ENCODE measurements at places on chromosomes 3 and 15. TPM values are rescaled to one million over a fixed set of nuclear protein-coding genes. Genes with fewer than 3 reads are reported as not detected.
A peak's percentile ranks its signal among the peaks of the same experiment; 100 is the strongest.

DNA sequence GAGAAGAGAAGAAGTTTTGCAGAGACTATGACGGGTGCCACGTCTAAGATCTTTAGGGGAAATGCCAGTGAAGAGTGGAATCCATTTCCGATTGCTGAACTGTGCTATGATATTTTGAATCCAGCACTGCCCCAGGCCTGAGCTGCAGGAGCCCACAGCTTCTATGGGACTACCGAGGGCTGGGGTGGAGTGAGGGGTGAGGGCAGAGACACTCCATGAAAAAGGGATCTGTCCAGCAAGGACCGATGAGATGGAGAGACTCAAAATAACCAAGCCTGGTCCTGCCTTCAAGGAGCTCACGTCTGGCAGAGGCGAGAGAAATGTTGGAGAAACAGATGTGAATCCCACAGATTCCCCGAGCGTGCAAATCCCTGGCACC lies 79.8 kb upstream of the MEF2A start:
- peak overlapping the region; percentile 43 for H3K4me3 ChIP-seq
- DNase-seq = no peak
- H3K27ac ChIP-seq = peak overlapping the region; percentile 76

DNA sequence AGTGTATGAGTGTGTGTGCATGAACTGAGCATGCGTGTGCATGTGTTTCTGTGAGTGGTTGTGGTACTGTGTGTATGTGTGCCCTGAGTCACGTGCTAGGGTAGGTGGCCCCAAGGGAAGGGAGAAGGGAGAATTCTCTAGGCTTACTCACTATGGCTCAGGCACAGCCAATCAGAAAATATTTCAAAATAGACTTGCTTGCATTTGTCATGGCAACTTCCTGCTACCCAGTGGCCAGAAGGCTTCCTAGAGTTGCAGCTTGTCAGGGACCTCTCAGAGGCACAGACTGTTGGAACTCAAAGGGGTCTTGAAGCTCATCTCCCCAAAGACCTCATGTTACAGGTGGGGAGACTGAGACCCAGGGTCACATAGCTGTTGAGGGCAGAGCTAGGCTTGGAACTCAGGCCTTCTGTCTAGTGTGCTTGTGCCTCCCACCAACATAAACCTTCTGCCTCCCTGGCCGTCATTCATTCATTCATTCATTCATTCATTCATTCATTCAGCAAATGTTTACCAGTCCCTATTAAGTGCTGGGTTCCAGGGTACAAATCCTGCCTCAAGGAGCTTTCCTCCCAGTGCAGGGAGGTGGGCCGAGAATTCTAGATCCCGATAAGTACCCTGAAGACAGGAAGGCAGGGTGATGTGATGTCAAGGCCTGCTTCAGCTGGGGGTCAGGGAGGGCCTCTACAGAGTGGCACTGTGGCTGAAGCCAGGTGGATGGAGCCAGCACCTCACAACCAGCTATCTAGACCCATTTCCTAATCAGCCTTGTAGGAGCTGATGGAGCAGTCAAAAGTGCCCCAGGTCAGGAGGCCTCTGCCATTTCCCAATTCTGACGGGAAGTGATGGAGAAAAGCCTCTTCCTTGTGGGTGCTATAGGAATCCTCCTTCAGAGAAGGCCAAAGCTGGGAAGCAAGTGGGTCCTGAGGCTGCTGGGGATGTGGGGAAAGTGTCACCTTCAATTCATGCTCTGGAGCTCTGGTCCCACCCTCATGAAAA lies 10.9 kb upstream of the RFT1 start:
- H3K36me3 ChIP-seq = no peaks in the 10 kb centered on the region
- no peak overlapping the region for H3K27ac ChIP-seq
- DNase-seq = no peak
- H3K27me3 ChIP-seq = no peaks in the 10 kb centered on the region

- no peak overlapping the region for H3K27ac ChIP-seq
- no peak for DNase-seq
- H3K36me3 ChIP-seq = peaks cover 4% of the 10 kb centered on the region
- peaks cover 17% of the 10 kb centered on the region for H3K4me1 ChIP-seq
Observed at GRCh38 chr15:75061272-75061671, 37.9 kb downstream of the PPCDC start.

DNA sequence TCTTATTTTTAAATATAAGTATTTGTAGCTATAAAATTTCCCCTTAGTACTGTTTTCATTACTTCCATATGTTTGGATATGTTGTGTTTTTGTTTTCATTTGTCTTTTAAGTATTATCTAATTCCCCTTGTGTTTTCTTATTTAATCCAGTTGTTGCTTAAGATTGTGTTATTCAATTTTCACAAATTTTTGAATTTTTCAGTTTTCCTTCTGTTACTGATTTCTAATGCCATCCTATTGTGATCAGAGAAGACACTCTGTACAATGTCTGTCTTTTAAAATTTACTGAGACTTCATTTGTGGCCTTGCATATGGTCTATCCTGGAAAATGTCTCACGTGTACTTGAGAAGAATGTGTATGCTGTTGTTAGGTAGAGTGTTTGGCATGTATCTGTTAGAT lies 795.6 kb upstream of the CFAP20DC start:
- H3K27me3 ChIP-seq = no peaks in the 10 kb centered on the region
- no peak for DNase-seq
- H3K36me3 ChIP-seq = no peaks in the 10 kb centered on the region
- no peak overlapping the region for H3K27ac ChIP-seq
- no peak overlapping the region for H3K4me3 ChIP-seq

DNA sequence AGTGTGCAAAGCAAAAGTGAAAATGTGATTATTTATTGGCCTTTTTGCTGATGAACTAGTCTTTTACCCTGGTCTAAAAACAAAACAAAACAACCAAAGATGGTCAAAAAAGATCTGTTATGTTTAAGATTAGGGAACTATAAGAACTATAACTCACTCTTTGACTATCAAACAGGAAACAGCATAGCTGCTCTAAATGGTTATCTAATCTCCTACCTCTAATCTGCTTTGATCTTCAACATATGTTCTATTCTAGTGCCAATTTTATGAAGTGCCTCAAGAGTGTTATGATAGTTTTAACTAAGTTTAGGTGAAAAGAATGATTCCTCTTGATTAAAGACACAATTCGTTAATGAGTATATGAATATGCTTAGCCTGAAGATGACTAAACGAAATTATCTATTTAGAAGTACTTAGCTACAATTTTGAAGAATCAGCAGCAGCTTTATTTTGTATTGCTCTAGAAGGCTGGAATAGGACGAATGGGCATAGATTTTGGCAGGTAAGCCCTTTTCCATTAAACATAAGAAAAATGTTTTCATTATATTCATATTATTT lies 46.0 kb downstream of the SETD2 start:
- no peak overlapping the region for H3K4me3 ChIP-seq
- H3K36me3 ChIP-seq = peaks cover 64% of the 10 kb centered on the region
- H3K27ac ChIP-seq = no peak overlapping the region
- no peaks in the 10 kb centered on the region for H3K4me1 ChIP-seq
- no peaks in the 10 kb centered on the region for H3K27me3 ChIP-seq

DNA sequence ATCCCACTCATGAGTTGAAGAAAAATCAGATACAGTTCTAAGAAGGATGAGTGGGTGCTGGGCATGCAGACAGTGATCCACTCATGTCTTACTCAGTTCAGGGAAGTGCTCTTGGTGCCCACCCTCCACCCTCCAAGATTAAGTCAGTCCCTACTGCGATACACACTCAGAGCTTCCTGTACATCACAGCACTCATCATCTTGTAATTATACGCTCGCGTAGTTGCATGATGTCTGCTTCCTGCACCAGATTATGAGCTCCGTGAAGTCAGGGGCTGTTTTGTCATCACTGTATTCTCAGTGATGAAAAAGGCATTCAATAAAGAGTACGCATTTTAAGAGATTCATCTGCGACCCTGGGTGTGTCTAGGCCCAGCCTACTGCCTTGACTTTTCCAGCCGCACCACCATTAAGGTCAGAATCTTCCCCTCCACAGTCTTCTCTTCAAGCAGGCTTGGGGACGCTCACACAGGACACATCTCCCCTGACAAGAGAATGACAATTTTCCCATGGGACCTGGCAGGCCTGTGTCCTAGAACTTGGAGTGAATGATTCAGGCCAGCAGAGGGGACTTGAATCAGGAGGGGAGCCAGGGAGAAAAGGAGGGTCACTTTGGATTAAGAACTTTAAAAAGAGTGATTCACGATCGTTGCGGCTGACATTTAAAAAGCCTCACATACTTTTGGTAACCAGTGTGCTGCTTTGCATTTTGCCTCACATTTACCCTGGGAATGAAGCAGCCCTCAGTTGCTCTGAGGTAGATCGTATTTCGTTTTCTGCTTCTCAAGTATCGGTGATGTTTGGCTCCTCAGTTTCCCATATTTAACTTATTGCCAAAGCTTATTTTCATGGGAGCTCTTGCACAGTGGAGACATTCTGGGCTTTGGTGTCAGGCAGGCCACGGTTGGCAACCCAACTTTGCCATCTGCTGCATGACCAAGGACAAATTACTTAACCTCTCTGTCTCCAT lies 7.9 kb upstream of the PDE8A start:
- H3K4me1 ChIP-seq = no peaks in the 10 kb centered on the region
- no peak for DNase-seq
- no peak overlapping the region for H3K4me3 ChIP-seq

DNA sequence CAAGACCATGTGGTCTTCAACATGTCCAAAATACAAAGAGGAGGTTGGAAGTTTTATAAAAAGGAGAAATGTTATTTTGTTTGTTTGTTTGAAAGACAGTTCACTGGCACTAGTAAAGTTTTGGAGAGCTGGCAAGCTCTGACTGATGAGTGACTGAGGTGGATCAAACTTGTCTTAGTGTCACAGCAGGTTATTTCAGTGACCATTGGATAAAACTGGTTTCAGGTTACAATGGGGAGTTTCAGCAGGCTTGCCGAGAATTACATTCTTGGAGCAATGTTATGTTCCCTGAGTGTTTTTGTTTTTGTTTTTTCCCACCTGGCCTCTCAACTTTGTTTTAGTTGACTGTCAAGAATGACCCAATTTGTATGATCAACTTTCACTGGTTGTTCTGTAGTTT lies 414.5 kb upstream of the ARHGEF26 start:
- H3K27ac ChIP-seq = no peak overlapping the region
- H3K27me3 ChIP-seq = no peaks in the 10 kb centered on the region
- H3K36me3 ChIP-seq = no peaks in the 10 kb centered on the region
- H3K4me3 ChIP-seq = no peak overlapping the region

- DNase-seq = no peak
- H3K27ac ChIP-seq = no peak overlapping the region
- H3K36me3 ChIP-seq = no peaks in the 10 kb centered on the region
- no peaks in the 10 kb centered on the region for H3K27me3 ChIP-seq
Observed at GRCh38 chr3:36681867-36682266, 82.5 kb downstream of the DCLK3 start.

GRCh38 chr15:72685925-72686794 lies at the start of the genes BBS4 and HIGD2B:
Gene BBS4, plus strand, starts transcription at chr15:72686207. Its CDS starts 21 bp downstream, at chr15:72686228.
Gene HIGD2B, minus strand, starts transcription at chr15:72686182. Its CDS starts 9,808 bp downstream, at chr15:72676374.
- H3K27me3 ChIP-seq = no peaks in the 10 kb centered on the region
- peak within 1 kb of the TSS; percentile 73 for H3K4me3 ChIP-seq
- peak; percentile 91 for DNase-seq
- peaks cover 22% of the 10 kb centered on the region for H3K4me1 ChIP-seq
- H3K36me3 ChIP-seq = no peaks in the 10 kb centered on the region
- H3K27ac ChIP-seq = peak within 1 kb of the TSS; percentile 87

DNA sequence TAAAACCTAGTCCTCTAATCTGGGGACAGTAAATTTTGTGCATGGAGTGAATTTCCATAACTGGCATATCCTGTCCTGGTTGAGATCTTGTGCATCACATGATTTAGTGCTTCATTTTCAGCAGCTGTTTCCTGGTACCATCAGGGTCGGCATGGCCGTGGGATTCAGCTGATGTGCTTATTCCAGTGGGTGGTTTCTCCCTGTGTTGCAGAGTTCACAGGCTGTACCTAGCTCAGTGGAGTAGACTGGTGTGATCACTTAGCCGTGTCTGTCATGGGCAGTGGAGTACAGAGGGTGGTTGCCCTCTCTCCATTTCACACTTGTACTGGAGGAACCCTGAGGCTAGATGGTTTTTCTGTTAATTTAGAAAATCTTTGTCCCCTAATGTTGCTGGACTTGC lies 228.5 kb downstream of the PTPRG start:
- H3K4me1 ChIP-seq = no peaks in the 10 kb centered on the region
- no peak overlapping the region for H3K27ac ChIP-seq
- H3K4me3 ChIP-seq = no peak overlapping the region
- H3K27me3 ChIP-seq = no peaks in the 10 kb centered on the region
- no peaks in the 10 kb centered on the region for H3K36me3 ChIP-seq
- no peak for DNase-seq

- no peaks in the 10 kb centered on the region for H3K36me3 ChIP-seq
- H3K27ac ChIP-seq = no peak overlapping the region
- DNase-seq = no peak
Observed at GRCh38 chr3:194475138-194475932, 11.5 kb downstream of the ATP13A3 start.

- peak; percentile 85 for DNase-seq
- no peaks in the 10 kb centered on the region for H3K36me3 ChIP-seq
- no peak overlapping the region for H3K4me3 ChIP-seq
- H3K27me3 ChIP-seq = peaks cover 5% of the 10 kb centered on the region
Observed at GRCh38 chr15:31200735-31201151, 99.2 kb upstream of the TRPM1 start.

GRCh38 chr3:186073641-186074040 lies 35.2 kb downstream of the ETV5 start:
- H3K36me3 ChIP-seq = peaks cover under 1% of the 10 kb centered on the region
- H3K4me3 ChIP-seq = no peak overlapping the region
- no peak for DNase-seq
- H3K27me3 ChIP-seq = no peaks in the 10 kb centered on the region
- H3K27ac ChIP-seq = no peak overlapping the region

DNA sequence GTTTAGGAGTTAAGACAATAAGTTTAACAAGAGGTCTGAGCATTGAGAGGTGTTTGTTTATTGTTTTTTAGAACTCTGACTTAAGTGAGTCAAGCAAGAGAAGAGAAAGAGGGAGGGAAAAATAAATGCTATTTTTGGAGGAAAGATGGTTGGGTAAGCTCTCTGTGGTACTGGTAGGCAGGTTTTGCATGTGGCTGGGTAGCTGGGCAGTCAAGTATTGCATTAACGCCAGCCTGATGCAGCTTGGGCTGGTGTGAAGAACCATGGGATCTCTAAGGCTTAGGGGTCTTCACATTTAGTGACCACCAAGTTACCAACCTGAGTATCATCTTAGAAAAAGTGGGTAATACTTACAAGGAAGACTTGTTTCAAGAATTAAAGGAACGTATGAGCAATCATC lies 534.5 kb upstream of the SEMA6D start:
- no peak overlapping the region for H3K27ac ChIP-seq
- H3K36me3 ChIP-seq = no peaks in the 10 kb centered on the region
- no peak for DNase-seq
- no peak overlapping the region for H3K4me3 ChIP-seq

Gene C3orf80
- not detected for total RNA-seq

Gene ZNF80
- total RNA-seq = not detected

Gene SPATA12
- not detected for total RNA-seq

Gene ASB14
- total RNA-seq = not detected

Gene MAGEL2
- not detected for total RNA-seq

Gene ZIC1
- not detected for total RNA-seq

Gene RYR3
- 1.9 TPM for total RNA-seq

Gene SI
- total RNA-seq = not detected

Gene ATG3
- total RNA-seq = 25.7 TPM

Gene EXD1
- total RNA-seq = not detected
